ENCODE measurements at places on chromosomes 16 and 17.

DNA sequence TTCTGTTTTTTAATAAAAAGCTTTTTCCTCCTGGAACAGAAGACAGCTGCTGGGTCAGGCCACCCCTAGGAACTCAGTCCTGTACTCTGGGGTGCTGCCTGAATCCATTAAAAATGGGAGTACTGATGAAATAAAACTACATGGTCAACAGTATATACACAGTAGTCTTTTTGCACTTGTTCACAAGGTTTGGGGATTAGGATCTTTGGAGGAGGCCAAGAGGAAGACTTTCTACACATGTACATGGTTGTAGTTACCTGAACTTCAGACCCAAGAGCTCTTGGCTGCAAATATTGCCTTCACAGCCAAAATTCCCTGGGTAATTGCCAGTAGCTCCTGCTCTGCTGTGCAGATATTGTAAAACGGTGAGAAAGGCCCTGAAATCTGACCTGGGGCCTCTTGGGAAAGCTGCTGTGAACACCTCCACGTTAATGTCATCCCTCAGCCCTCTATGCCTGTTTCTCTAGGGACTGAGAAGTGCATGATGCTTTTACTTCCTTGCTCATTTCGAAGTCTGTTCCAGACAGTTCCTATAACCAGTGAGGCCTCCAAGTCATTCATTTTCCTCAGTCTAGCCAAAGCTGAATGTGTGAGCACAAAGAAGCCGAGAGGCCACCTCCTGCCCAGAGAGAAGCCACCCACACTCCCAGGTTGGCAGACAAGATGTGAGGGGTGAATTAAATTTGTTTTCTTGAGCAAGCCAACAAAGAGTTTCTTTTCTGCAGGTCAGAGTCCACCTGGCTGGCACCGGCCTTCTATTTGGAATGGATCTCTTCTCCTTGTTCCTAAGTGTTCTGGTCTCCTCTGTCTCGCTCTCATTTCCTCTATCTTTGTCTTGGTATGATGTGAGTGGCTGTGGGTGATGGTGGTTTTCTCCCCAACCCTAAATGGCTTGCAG, 15.9 kb downstream of the ANKRD40 start:
- H3K27me3 ChIP-seq: no peaks in the 10 kb centered on the region
- H3K4me3 ChIP-seq: no peak overlapping the region
- H3K4me1 ChIP-seq: no peaks in the 10 kb centered on the region
- no peak for DNase-seq
- H3K36me3 ChIP-seq: no peaks in the 10 kb centered on the region
- peak overlapping the region; percentile 1 for H3K27ac ChIP-seq

DNA sequence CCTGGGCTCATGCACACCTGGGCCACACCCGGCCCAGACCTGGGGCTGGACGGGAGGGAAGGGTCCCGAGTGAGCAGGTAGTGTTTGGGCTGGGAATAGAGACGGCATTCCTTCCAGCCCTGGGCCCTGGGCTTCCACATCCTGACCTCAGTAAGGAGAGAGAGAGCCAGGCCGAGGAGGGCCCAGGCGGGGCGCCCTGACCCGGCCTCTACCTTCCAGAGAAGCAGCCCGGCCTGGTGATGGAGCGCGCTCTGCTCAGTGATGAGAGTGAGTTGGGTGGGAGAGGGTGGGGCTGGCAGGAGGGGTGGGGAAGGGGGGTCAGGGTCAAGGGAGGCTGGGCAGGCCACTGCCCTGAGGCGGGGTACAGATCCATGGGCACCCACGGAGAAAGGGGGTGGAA, 13.6 kb upstream of the MYO15B start:
- H3K27me3 ChIP-seq: no peaks in the 10 kb centered on the region
- no peak overlapping the region for H3K27ac ChIP-seq
- DNase-seq: no peak
- no peaks in the 10 kb centered on the region for H3K4me1 ChIP-seq
- H3K4me3 ChIP-seq: no peak overlapping the region
- no peaks in the 10 kb centered on the region for H3K36me3 ChIP-seq

GRCh38 chr16:50265260-50265659, 1.1 kb upstream of the ADCY7 start:
- no peaks in the 10 kb centered on the region for H3K27me3 ChIP-seq
- no peak for DNase-seq
- H3K4me3 ChIP-seq: no peak overlapping the region
- no peaks in the 10 kb centered on the region for H3K36me3 ChIP-seq
- peaks cover 10% of the 10 kb centered on the region for H3K4me1 ChIP-seq
- no peak overlapping the region for H3K27ac ChIP-seq

DNA sequence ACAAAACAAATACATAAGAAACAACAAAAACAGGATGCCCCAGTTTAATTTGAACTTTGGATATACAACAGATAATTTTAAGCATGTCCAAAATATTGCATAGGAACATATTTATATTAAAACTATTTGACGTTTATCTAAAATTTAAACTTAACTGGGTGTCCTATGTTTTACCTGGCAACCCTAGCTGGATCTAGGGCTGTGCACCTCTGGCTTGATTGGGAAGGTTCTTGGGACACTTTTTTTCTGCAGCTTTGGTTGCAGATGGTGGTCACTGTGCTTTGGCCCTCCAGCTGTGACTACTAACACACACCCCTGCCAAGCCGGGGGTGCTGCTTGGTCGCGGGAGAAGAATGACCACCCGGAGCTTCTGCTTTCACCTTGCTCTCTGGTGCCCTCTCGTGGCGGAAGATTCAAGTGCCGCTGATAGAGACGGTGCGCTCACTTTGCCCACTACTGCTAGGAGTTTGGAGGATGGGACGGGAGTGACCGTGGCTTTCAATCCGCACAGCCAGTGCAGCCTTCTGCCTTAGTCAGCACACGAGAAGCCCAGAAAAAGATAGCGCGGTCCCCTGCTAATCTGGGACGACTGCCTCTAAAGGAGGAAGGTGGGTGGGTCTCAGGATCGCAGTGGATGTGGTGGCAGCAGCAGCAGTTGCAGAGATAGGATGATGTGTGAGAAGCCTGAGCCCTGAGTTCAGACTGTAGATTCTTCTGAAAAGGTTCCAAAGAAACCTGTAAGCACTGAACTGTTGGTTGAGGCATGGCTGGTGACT, 6.7 kb downstream of the SPACA3 start:
- no peak overlapping the region for H3K4me3 ChIP-seq
- no peaks in the 10 kb centered on the region for H3K4me1 ChIP-seq
- H3K27me3 ChIP-seq: no peaks in the 10 kb centered on the region
- H3K27ac ChIP-seq: no peak overlapping the region
- DNase-seq: peak; percentile 82

DNA sequence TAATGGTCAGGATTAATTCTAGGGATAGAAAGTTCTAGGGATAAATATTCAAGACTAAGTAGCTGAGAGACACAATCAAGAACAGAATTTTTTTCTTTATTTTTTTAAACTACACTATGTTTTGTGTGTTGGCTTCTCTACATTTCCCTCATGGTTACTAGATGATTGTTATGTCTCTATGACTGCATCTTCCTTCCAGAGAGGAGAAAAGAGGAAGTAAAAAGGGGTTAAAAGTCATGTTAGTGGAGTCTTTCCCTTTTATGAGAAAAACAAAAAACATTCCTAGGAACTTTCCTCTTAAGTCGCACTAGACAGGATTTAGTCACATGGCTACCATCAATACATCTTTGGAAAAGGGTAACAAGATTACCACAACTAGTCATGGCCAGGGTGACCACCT, 375.0 kb downstream of the KCNJ2 start:
- no peaks in the 10 kb centered on the region for H3K27me3 ChIP-seq
- no peaks in the 10 kb centered on the region for H3K4me1 ChIP-seq
- H3K4me3 ChIP-seq: no peak overlapping the region
- H3K27ac ChIP-seq: no peak overlapping the region
- DNase-seq: no peak

DNA sequence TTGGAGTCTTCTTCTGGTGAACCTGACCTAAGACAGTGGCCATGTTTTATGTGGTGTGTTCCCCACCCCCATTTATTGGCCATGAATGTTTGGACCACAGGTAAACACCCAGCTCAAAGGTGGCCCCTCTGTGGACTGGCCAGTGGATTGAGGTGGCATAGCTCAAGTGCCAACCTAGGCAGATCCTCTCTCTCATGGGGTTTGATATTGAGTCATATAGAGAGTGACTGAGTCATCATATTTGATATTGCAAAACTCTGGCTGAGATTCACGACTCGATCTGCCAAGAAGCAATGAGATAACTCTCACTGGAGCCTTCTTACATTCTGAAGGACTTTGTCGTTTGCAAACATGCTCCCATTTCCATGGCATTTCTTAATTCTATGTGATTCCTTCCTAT, 10.5 kb upstream of the TEKT3 start:
- H3K36me3 ChIP-seq: no peaks in the 10 kb centered on the region
- H3K27me3 ChIP-seq: no peaks in the 10 kb centered on the region
- H3K4me3 ChIP-seq: no peak overlapping the region
- DNase-seq: peak; percentile 73

- DNase-seq: no peak
- peak overlapping the region; percentile 94 for H3K27ac ChIP-seq
- no peaks in the 10 kb centered on the region for H3K36me3 ChIP-seq
- peak overlapping the region; percentile 94 for H3K4me3 ChIP-seq
These were observed 1.4 kb upstream of the SPG7 start for GRCh38 chr16:89506791-89507191.

DNA sequence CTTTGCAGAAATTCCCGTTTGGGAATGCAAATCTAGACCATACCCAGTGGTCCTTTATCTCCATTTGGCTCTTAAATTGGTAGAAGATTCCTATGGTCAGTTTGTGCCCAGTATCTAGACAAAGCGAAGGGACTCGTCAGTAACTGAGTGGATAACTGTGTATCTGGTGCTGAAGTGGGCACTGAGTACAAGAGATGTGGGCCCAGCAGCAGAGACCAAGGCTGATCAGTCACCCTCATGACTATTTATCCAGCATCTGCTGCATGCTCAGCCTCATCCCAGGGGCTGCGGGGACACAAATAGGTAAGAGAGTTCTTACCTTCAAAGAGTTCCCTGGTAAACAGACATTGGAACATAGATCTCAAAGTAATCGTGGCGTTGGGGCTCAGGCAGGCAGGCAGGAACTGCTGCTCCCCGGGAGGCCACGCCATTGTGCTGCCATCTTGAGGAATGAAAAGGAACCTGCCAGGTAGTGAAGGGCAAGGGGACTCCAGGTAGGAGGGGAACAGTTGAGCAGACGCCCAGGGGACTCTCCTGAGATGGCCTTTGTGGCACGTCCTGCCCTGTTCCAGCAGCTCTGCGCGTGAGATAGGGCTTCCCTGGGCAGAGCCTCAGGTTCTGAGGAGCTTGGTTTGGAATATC, 10.3 kb downstream of the NT5M start:
- no peaks in the 10 kb centered on the region for H3K4me1 ChIP-seq
- H3K36me3 ChIP-seq: no peaks in the 10 kb centered on the region
- no peaks in the 10 kb centered on the region for H3K27me3 ChIP-seq
- no peak overlapping the region for H3K4me3 ChIP-seq

DNA sequence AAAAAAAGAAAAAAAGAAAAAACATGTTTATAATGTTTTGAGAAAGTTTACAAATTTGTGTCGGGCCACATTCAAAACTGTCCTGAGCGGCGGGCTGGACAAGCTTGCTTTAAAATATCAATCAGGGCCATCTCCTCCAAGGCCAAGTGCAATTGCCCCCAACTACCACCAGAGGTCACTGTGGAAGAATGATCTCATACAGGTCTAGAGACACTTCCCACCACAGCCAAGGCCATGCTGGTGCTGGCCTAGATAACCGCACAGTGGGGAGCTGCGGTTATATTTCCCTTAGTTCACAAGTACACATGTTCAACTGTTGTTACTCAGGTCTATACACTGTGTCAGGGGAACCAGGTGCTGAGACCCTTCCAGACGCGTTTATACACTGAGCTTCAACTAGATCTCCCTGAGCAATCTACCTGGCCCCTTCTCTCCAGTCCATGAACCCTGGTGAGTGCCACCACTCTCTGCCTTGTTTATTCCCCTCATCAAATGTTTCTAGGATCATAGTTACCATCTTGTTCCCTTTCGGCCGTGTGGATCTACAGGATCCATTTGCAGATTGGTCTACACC, 83.8 kb upstream of the CCL2 start:
- DNase-seq: peak; percentile 28
- H3K4me3 ChIP-seq: no peak overlapping the region
- no peak overlapping the region for H3K27ac ChIP-seq
- H3K36me3 ChIP-seq: no peaks in the 10 kb centered on the region
- no peaks in the 10 kb centered on the region for H3K4me1 ChIP-seq

- H3K36me3 ChIP-seq: no peaks in the 10 kb centered on the region
- no peak overlapping the region for H3K27ac ChIP-seq
- no peak for DNase-seq
- no peak overlapping the region for H3K4me3 ChIP-seq
- H3K27me3 ChIP-seq: no peaks in the 10 kb centered on the region
These were observed 9.7 kb upstream of the CSF3 start for GRCh38 chr17:40005520-40005919.

GRCh38 chr17:32490101-32490482, 3.3 kb downstream of the CDK5R1 start:
- no peaks in the 10 kb centered on the region for H3K36me3 ChIP-seq
- H3K4me1 ChIP-seq: peaks cover 4% of the 10 kb centered on the region
- no peaks in the 10 kb centered on the region for H3K27me3 ChIP-seq
- H3K27ac ChIP-seq: no peak overlapping the region
- DNase-seq: no peak

- no peaks in the 10 kb centered on the region for H3K27me3 ChIP-seq
- DNase-seq: no peak
- no peak overlapping the region for H3K4me3 ChIP-seq
- H3K4me1 ChIP-seq: no peaks in the 10 kb centered on the region
- H3K27ac ChIP-seq: no peak overlapping the region
These were observed 10.1 kb downstream of the IRF8 start for GRCh38 chr16:85908889-85909589.

- no peaks in the 10 kb centered on the region for H3K36me3 ChIP-seq
- DNase-seq: no peak
- H3K27ac ChIP-seq: no peak overlapping the region
- H3K4me3 ChIP-seq: no peak overlapping the region
- no peaks in the 10 kb centered on the region for H3K4me1 ChIP-seq
These were observed 152.0 kb downstream of the LGALS9B start for GRCh38 chr17:20315311-20315710.

GRCh38 chr16:53872248-53873221, 168.6 kb downstream of the FTO start:
- no peak for DNase-seq
- no peaks in the 10 kb centered on the region for H3K27me3 ChIP-seq
- no peak overlapping the region for H3K27ac ChIP-seq

Data from uterus (tissue), 4 donors.